ENCODE measurements at places on chromosomes 13 and 19.

DNA sequence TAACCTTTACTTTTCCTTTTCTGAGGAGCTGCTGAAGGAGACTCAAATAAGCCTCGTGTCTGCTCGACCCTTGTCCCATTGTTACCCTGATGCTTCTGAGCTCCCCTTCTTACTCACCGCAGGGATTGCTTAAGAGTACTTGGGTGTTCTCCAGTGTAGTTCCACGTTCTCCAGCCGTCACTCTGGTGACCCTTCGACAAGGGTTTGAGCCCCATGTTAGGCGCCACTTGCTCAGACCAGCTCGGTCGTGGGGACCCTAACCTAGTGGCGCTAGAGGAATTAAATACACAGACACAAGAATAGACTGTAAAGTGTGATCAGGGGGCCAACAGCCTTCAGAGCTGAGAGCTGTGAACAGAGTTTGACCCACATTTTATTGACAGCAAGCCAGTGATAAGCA lies 10.3 kb downstream of the ZNF480 start:
- no peak for DNase-seq

GRCh38 chr19:45037393-45038169 lies 1.3 kb upstream of the CLASRP start:
- DNase-seq = no peak

DNA sequence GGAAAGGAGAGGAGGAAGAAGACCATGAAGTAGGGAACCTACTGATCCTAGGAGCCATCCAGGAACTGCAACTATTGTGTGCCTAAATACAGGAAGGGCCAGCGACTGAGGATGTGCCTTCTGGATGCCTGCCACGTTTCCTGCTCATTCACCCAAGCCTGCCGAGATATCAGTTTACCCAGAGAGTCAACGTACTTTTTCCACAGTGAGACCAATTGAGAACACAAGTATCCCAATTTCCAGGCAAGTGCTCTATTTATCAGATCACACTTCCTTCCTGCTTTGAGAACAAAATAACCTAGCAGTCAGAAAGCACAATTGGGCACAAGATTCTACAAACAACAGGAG lies 122.4 kb downstream of the AKAP11 start:
- no peak for DNase-seq

GRCh38 chr19:47529018-47529742 lies 14.3 kb upstream of the NAPA start:
- DNase-seq = no peak

- no peak for DNase-seq
Observed at GRCh38 chr19:51544038-51544437, 12.6 kb upstream of the SIGLEC6 start.

DNA sequence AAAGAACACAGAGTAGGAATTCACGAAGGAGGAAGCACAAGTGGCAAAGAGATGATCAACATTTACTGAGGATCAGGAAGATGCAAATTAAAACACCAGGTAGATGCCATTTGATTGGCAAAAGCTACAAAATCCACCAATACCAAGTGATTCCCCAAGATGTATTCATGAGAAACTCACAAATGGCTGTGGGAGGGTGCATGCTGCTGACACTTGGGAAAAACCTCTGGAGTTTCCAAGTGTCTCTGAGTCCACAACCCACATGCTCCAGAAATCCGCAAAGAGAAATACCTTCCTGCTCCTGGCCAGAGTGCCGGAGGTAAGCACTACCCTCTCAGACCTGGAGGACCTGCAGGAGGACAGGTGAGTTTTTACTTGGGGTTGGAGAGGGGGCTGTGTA lies 35.7 kb downstream of the ARRDC2 start:
- no peak for DNase-seq

DNA sequence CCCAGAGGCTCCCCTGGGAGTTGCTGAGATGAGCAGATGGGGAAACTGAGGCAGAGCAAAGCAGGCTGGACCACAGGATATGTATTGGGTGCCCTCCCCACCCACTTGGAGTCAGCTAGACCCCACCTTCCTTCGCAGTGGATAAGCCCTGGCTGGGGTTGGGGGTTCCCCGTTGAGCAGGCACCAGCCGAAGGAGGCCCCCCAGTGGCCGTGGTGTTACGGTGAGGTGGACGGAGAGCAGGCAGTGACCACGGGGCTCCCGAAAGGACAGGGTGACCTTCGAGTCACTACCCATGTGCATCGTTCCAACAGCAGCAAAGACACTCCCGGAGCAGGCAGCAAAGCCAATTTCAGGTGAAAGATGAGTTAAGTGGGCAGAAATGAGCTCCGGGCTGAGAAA lies 62.4 kb upstream of the ADGRE5 start:
- peak; percentile 2 for DNase-seq
